Lung (tissue), 17 donors: ENCODE measurements at places on chromosomes 4 and X. TPM values are rescaled to one million over a fixed set of nuclear protein-coding genes. Genes with fewer than 3 reads are reported as not detected.

Gene ERCC6L
- 0.71 TPM for total RNA-seq

Gene MCUB
- 9.2 TPM for total RNA-seq

Gene BMP3
- 24.1 TPM for total RNA-seq

Gene BEX1
- 2.1 TPM for total RNA-seq

Gene S100P
- 34.2 TPM for total RNA-seq

Gene ADGRG4
- 0.06 TPM for total RNA-seq

Gene C4orf50
- total RNA-seq = 0.03 TPM

Gene TBC1D8B
- 5.6 TPM for total RNA-seq

Gene CT47B1
- not detected for total RNA-seq
